ENCODE measurements at places on chromosomes 2 and 18. TPM values are rescaled to one million over a fixed set of nuclear protein-coding genes. Genes with fewer than 3 reads are reported as not detected.

- H3K27me3 ChIP-seq: no peaks in the 10 kb centered on the region
- H3K4me3 ChIP-seq: peak overlapping the region; percentile 22
- peaks cover 2% of the 10 kb centered on the region for H3K36me3 ChIP-seq
- peak; percentile 41 for DNase-seq
- no peak overlapping the region for H3K27ac ChIP-seq
- peaks cover 3% of the 10 kb centered on the region for H3K4me1 ChIP-seq
These were observed 279.2 kb upstream of the DCC start for GRCh38 chr18:52060607-52061304.

GRCh38 chr18:35949903-35950627 is 22.4 kb upstream of the RMP24 start:
- no peaks in the 10 kb centered on the region for H3K4me1 ChIP-seq
- H3K27me3 ChIP-seq: no peaks in the 10 kb centered on the region
- H3K4me3 ChIP-seq: peak overlapping the region; percentile 76
- peak; percentile 71 for DNase-seq
- H3K27ac ChIP-seq: no peak overlapping the region
- H3K36me3 ChIP-seq: peaks cover 14% of the 10 kb centered on the region

DNA sequence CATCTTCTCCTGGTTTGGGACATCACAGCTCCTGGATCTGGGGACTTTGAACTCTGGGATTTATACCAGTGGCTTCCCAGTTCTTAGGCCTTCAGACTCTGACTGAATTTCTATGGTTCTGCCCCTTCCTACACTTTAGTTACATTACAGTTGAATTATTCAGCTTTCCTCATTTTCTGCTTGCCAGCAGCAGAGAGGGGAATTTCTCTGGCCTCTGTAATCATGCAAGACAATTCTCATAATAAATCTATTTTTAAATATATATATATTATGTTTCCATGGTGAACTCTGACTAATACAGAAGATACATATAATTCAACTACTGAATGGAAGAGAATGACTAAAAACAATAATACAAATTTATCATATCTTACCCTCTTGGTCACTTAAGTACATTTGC is 1478.6 kb upstream of the ACVR2A start:
- no peak for DNase-seq
- H3K4me1 ChIP-seq: no peaks in the 10 kb centered on the region
- no peak overlapping the region for H3K27ac ChIP-seq
- H3K4me3 ChIP-seq: no peak overlapping the region

DNA sequence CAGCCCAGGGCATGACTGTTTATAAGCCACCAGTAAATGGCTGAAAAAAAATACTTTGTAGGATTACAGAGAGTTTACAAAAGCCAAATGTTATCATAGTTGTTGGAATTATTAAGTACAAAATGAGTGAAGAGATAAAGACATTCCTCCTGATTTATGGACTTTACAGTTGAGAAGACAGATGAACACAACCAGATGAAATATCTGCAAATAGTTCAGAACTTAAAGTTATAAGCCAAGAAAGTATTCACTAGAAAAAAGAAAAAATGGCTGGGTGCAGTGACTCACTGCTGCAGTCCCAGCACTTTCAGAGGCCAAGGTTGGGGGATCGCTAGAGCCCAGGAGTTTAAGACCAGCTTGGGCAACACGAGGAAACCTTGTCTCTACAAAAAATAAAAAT is 11.2 kb downstream of the PMAIP1 start:
- no peak for DNase-seq
- no peak overlapping the region for H3K27ac ChIP-seq
- no peaks in the 10 kb centered on the region for H3K36me3 ChIP-seq
- no peaks in the 10 kb centered on the region for H3K27me3 ChIP-seq

- DNase-seq: no peak
- no peaks in the 10 kb centered on the region for H3K27me3 ChIP-seq
- no peak overlapping the region for H3K27ac ChIP-seq
- no peaks in the 10 kb centered on the region for H3K36me3 ChIP-seq
These were observed 268.5 kb downstream of the CELF4 start for GRCh38 chr18:37297106-37297505.

DNA sequence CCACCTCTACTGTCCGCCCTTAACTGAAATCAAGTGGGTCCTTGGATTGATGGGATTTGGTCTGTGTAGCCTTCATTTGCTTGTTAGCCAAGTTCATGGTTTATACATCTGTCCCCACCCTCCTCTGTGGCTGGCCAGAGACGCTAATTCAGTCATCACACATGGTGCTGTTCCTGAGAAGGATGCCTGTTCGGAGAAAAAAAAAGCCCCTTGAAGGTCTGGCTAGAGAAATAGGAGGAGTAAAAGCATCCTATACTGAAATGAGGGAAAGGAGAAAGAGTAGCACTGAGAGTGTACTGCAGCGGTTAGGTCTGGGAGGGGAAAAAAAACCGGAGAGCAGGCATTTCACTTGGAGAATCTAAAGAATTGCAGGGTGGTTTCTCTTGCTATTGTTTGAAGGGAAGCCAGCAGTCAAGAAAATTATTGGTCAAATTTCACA is 180.6 kb upstream of the EPAS1 start:
- no peak overlapping the region for H3K27ac ChIP-seq
- H3K4me1 ChIP-seq: no peaks in the 10 kb centered on the region

The MC5R gene
- total RNA-seq: not detected

The TDRD15 gene
- total RNA-seq: not detected

Data from H9 (cell line).